ENCODE measurements at places on chromosomes 2 and 18.

DNA sequence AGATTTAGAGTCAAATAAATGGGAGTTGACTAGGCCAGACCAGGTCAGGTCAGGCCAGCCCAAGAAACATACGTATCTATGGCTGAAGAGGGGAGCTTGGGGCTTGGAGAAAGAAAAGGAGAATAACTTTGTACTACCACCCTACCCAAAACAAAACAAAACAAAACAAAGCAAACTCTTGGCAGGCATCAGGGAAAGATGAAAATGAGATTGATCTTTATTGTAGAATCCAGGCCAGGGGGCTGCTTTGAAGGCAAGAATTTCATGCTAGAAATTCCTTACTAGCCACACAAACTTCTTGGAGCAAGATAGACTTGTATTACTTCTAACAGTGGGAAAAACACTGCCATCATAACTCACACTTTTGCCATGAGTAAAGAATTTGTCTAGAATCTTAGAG lies 26.2 kb downstream of the QPCT start:
- DNase-seq: no peak

DNA sequence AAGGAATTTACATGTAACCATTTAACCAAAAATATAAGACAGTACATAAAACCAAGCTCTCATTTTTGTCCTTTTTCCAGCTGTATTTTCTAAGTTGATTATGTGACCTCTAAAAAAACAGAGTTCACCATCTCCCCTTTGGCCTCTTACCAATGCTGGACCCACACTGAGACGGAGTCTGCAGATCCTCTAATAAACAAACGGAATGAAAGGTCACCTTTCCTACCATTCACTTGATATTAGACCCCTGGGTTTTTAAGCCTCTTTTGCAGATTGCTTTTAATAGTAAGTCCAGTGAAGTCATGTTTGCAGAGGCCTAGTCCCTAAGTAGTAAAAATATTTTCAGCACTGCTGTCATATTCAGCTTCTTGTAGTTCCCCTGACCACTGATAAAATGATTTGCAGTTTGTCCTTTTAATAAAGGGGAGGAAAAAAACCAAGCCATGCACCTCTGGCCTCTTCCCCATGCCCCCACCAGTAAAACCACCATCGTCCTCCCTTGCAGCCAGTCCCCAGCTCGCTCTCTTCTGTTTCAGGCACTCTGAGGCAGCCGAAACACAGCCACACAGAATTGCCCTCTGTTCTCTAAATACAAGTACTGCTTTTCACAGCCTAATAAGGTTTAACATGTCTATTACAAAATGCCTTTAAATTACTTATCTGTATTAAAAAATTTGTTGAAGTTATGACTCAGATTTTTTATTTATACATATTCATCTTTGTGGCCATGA lies 427.5 kb downstream of the PARD3B start:
- no peak for DNase-seq

DNA sequence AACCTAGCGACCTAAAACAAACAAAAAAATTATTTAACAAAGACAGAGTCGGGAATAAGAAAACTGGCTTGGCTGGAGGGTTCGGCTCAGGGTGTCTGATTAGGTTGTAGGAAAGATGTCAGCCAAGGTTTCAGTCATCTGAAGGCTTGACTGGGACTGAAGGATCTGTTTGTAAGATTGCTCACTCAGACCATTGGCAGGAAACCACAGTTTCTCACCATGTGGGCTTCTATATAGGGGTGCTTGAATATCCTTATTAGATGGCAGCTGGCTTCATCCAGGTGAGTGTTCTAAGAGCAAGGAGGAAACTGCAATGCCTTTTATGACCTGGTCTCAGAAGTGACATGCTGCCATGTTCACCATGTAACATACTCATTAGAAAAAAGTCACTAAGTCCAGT lies 999 bp upstream of the IL36B start:
- DNase-seq: no peak

GRCh38 chr2:2573205-2573604 lies 242.1 kb upstream of the MYT1L start:
- DNase-seq: no peak

- DNase-seq: no peak
Measured at GRCh38 chr2:101047075-101047766, 45.1 kb downstream of the RPL31 start.

- DNase-seq: no peak
Measured at GRCh38 chr2:200681697-200682096, 95.9 kb downstream of the AOX1 start.

All from cortex of kidney (tissue), 1 donor.